ENCODE measurements at places on chromosomes 16 and 17. TPM values are rescaled to one million over a fixed set of nuclear protein-coding genes. Genes with fewer than 3 reads are reported as not detected.

Gene RAB26
- total RNA-seq = 1.9 TPM

Gene FNDC8
- total RNA-seq = not detected

Gene PRSS8
- 0.12 TPM for total RNA-seq

Gene METTL2A
- 9.9 TPM for total RNA-seq

Gene RNF222
- total RNA-seq = not detected

Gene NAGS
- total RNA-seq = 2.9 TPM

Gene PRAC2
- total RNA-seq = not detected

Gene KRT33A
- total RNA-seq = not detected

Gene KRTAP1-1
- total RNA-seq = not detected

Gene KRT33B
- total RNA-seq = not detected

Gene KRTAP3-2
- total RNA-seq = not detected

Gene MSLN
- total RNA-seq = 2.0 TPM

Gene ZG16
- total RNA-seq = not detected

Gene KCNAB3
- total RNA-seq = not detected

Gene GRAP
- total RNA-seq = 0.23 TPM

Gene RNF227
- total RNA-seq = 9.0 TPM

Gene SNX20
- total RNA-seq = not detected

Gene MEIOC
- not detected for total RNA-seq

Gene ZFPM1
- total RNA-seq = 2.8 TPM

Gene KRT36
- total RNA-seq = not detected

Gene MYH2
- total RNA-seq = 3.5 TPM

Gene HSPB9
- not detected for total RNA-seq

Gene MYH3
- total RNA-seq = 1.3 TPM

Gene CPHXL2
- total RNA-seq = not detected

Gene CA4
- total RNA-seq = not detected

Gene ATP2A1
- 0.17 TPM for total RNA-seq

Gene AIPL1
- not detected for total RNA-seq

Gene MYOCD
- under 0.01 TPM for total RNA-seq

Gene PDILT
- not detected for total RNA-seq

Gene PSMB3
- 116 TPM for total RNA-seq

Gene OR3A3
- not detected for total RNA-seq

Gene HIC1
- 91.3 TPM for total RNA-seq

Gene TERB1
- total RNA-seq = not detected

Gene AURKB
- 0.94 TPM for total RNA-seq

Gene GPR179
- total RNA-seq = not detected

Gene CASKIN1
- total RNA-seq = under 0.01 TPM

Gene SNAI3
- total RNA-seq = not detected

Gene CTRB2
- total RNA-seq = not detected

Gene CACNG3
- not detected for total RNA-seq

Gene ESRP2
- not detected for total RNA-seq

Gene ITGAX
- total RNA-seq = not detected

Gene CYLD
- total RNA-seq = 9.1 TPM

Gene PERCC1
- total RNA-seq = not detected

Gene HYDIN
- 3.1 TPM for total RNA-seq

Gene MRC2
- 438 TPM for total RNA-seq

All from pericardium fibroblast (primary cell).